ENCODE measurements at places on chromosomes 7 and 10.

GRCh38 chr10:131946880-131947279 lies 34.8 kb downstream of the BNIP3 start:
- DNase-seq: no peak

- DNase-seq: no peak
Measured at GRCh38 chr10:76899490-76899889, 738.1 kb downstream of the KCNMA1 start.

DNA sequence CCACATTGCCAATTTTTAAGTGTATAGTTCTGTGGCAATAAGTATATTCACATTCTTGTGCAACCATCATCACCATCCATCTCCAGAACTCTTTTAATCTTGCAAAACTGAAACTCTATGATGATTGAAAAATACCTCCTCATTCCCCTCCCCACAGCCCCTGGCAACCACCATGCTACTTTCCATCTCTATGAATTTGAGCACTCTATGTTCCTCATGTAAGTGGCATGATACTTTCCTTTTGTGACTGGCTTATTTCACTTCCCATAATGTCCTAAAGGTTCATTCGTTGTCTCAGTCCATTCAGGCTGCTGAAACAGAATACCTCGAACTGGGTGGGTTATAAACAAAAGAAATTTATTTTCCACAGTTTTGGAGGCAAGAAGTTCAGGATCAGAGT lies 23.4 kb upstream of the EGR2 start:
- no peak for DNase-seq

DNA sequence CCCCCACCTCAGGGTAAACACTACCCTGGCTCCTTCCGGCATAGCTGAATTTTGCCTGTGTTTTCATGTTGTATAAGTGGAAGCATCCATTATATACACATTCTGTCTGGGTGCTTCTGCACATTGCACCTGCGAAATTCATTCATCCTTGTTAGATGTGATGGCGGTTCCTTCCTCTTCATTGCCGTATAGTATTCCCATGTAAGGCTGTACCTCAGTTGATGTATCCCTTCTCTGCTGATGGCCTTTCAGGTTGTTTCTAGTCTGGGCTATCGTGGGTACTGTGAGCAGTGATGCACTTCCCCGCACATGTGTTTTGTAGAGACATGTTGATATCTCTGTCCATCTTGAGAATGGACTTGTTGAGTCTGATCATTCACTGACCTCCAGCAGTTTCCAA lies 28.9 kb downstream of the ELFN1 start:
- no peak for DNase-seq

DNA sequence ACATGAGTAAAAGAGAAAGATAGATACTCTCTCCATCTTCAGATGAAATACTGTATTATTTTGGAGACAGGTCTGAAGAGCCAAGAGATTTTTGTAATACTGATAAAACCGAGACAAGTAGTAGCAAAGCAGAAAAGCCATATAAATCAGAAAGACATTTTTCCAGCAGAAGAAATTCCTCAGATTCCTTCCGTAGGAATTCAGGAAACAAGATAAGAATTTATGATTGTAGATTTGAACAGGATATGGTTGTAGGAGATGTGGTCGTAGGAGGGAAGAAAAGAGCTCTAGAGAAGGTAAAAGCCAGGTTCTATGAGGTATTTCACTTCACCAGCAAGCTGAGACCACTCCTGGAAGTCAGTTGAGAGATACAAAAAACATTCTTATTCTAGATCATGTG lies 17.6 kb upstream of the AASS start:
- DNase-seq: no peak

DNA sequence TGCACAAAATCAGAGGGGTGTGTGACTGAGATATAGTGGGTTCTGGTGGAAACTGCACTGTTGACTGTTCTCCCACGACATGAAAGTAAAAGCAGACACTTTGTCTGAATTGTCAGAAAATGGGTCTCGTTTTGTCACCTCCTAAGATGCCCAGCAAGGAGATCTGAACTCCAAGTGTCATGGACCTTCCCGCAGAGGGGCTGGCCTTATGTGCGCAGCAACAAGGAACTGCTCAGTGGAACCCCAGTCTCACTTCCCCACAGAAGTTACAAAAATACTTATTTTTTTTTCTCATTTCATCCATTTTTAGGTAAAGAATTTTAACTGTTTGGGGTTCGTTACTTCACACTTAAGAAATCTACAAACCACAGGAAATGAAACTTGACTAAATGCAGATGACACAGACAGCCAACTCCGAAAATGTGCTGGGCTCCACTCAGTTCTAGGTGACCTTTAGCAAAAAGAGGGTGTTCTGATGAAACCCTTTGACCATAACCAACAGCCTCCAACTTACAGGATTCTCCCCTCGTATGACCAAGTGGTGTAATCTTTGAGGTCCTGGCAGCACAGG lies 115.0 kb downstream of the FAM107B start:
- DNase-seq: peak; percentile 14

DNA sequence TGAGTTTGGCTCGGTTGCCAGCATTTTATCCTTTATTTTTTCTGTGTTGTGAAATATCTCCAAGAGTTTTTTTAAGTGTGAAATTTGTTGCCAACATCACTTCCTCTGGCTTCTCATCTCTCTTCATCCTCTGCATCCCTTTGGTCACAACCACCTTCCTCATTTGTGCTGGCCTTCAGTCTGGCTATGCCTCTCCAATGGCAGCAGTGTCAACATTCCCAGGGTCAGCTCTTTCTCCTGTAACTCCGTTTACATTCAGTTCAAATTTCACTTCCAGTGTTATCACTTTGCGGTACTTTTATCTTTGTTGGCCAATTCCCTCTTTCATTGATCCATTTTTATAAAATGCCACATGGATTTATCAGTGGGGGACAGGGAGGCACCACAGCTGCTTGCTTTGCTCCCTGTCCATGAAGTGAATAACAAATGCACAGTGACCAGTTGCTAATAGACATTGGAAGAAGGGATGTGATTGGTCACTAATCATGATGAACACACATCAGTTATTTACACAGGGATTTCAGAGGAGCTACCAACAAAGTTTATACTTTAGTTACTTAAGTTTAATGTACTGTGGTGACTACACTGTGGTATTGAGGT lies 311.4 kb upstream of the LRGUK start:
- DNase-seq: no peak

GRCh38 chr10:12534824-12535223 lies 185.5 kb downstream of the CAMK1D start:
- DNase-seq: no peak

- no peak for DNase-seq
Measured at GRCh38 chr7:146956853-146957252, 840.3 kb downstream of the CNTNAP2 start.

DNA sequence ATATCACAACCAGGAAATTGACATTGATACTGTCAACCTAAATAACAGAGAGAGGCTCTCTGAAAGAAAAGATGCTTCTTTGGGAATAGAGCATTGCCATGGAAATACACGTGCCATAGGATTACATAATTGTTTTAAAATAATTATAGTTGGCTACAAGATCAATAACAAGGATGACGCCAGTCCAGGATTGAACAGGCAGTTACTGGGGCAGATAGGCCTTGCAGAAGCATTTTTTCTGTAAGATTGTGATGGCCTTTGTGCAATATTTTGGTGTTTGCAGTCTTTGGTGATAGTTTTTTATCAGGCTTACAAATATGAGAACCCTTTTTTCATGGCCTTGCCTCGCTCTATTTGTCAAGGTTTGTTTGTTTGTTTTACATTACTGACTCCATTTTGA lies 10.5 kb downstream of the ACADSB start:
- no peak for DNase-seq

DNA sequence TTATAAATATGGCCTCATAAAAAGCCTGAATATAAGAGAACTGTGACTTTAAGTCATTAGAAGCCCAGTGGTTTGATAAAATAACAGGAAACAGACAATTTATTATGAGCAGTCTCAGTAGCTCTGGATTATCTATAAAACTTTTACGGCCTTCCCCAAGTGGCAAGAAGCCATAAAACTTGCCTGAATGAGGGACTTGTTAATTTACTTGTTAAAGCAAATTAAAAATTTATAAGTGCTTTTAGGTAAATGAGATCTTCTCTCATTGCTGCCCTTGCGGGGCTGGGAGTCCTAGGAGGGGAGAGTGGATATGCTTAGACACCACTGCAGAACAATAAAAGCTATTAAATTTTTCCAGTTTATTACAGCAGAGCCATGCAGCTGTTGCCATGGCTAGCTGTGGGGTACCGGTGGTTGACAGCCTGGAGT lies 499.9 kb downstream of the AUTS2 start:
- no peak for DNase-seq

DNA sequence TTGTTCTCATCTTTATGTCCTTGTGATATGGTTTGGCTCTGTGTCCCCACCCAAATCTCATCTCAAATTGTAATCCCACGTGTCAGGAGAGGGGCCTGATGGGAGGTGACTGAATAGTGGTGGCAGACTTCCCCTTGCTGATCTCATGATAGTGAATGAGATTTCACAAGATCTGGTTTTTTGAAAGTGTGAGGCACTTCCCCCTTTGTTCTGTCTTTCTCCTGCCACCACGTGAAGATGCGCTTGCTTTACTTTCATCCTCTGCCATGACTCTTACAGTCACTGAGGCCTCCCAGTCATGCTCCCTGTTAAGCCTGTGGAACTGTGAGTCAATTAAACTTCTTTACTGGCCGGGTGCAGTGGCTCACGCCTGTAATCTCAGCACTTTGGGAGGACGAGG lies 161.0 kb downstream of the HERPUD2 start:
- no peak for DNase-seq

DNA sequence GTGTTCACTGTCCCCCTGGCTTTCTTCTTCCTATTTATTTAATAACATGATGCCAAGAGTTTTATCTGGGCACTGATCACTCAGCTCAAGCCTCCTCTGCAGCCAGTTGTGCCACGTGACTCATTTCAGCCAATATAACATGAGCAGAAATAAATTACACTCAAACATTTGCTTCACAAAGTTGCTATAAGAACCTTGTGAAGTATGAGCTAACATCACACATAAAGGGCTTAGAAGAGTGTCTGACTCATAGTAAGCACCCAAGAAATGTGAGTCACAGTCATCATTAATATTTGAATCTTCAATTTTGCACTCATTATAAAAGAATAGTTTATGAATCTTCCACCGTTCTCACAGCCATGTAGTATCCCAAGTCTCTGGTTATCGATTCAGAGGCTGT lies 414.6 kb upstream of the NPVF start:
- no peak for DNase-seq

DNA sequence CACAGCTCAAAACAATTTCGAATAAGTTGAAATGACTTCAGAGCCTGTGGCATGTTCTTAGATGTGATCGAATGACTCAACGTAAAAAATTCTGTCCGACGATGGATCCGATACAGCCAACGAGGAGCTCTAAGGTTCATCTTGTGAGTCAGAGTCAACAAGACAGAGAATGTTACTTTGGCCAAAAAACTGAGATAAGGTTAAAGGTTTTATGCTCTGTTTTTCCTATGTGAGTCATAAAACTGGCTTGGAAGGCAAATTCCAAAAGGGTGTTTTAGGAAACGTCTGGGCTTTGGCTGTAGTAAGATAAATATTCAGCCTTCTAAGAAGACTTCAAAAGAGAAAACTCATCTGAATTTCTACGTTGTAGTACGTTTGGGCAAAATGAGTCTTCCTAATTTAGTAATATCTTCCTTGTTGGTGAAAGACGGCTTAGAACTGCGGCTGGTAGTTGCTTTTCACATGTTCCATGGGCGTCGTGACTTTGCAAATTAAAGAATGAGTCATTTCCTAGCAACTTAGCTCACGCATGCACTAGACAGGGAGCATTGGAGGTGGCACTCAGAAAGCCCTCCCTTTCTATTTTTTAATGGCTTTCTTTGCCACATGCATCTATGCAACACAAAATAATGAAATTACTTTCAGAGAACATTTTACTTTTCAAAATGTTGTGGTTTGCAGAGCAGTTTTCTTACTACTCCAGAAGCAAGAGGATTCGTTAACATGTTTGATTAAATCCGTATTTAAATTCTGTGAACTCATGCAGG lies 28.2 kb downstream of the PFKP start:
- no peak for DNase-seq
